Activated CD8-positive, alpha-beta memory T cell treated with anti-CD3 and anti-CD28 coated beads for 24 hours (primary cell): ENCODE measurements at places on chromosomes 5 and 9.

DNA sequence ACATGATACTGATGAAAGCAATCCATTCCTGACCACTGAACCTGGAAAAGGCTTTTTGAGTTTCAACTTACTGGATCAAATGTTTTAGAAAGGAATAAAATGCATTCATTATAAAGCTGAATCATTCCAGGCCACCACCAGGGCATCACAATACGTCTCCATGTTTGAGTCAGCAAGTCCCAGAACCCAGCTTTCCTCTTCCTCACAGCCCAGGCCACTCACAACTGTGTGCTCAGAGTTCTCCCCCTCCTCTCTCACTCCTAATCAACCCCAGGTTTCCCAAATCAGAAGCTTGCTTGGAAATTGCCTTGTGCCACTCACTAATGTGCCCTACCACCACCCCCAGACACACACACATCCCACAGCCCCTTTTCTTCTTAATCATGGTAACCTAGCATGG, 91.7 kb downstream of the GNA14 start:
- DNase-seq: no peak

- no peak for DNase-seq
These were observed 179.2 kb downstream of the FBN2 start for GRCh38 chr5:128358826-128359225.

- no peak for DNase-seq
These were observed 2.7 kb downstream of the ELOVL7 start for GRCh38 chr5:60841361-60841760.

- DNase-seq: no peak
These were observed 63.9 kb downstream of the KLHL3 start for GRCh38 chr5:137672001-137672400.

GRCh38 chr5:37495210-37495609, 116.1 kb downstream of the WDR70 start:
- no peak for DNase-seq
